Vagina (tissue), 2 donors: ENCODE measurements at places on chromosomes 5 and 9.

- DNase-seq: no peak
These were observed 212.4 kb downstream of the TLE1 start for GRCh38 chr9:81476813-81477490.

- DNase-seq: no peak
These were observed 175.8 kb downstream of the CACNA1B start for GRCh38 chr9:138053321-138053868.

DNA sequence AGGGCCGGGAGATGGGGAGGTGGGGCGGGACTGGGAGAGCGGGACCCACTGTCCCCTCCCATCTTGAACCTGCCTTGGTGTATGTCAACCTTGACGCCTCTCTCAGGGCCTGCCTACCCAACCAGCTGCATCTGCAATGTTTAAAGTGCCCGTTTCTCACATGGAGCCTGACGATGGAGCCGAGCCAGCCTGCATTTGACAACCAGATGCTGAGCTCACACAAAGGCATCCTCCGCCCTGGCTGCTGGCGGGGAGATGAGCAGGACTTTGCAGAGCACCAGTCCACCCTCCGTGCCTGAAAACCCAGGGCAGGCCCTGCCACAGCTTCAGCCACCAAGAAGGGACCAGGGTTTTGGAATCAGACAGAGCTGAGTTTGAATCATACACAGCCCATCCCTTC, 141.1 kb upstream of the SMIM23 start:
- DNase-seq: no peak

- DNase-seq: no peak
These were observed 186.8 kb downstream of the TMEM161B start for GRCh38 chr5:88081877-88082276.
